Neural cell (in vitro differentiated cells): ENCODE measurements at places on chromosomes 4 and X. TPM values are rescaled to one million over a fixed set of nuclear protein-coding genes. Genes with fewer than 3 reads are reported as not detected.

Gene GAGE1
- polyA plus RNA-seq: not detected in 2 replicates

Gene CXorf49B
- not detected in 2 replicates for polyA plus RNA-seq

Gene XAGE1B
- not detected in 2 replicates for polyA plus RNA-seq

Gene FHL1
- polyA plus RNA-seq: 235 and 268 TPM in 2 replicates

Gene ADAM29
- polyA plus RNA-seq: 0.48 and 1.2 TPM in 2 replicates

Gene GAGE12H
- not detected in 2 replicates for polyA plus RNA-seq

Gene ITIH6
- polyA plus RNA-seq: not detected in 2 replicates

Gene IQCM
- polyA plus RNA-seq: not detected in 2 replicates

Gene AR
- polyA plus RNA-seq: 0.82 and 1.1 TPM in 2 replicates

Gene NEXMIF
- 12.6 and 12.8 TPM in 2 replicates for polyA plus RNA-seq

Gene OPN1MW3
- polyA plus RNA-seq: not detected in 2 replicates

Gene CCSER1
- polyA plus RNA-seq: 20.8 and 23.6 TPM in 2 replicates

Gene S100G
- polyA plus RNA-seq: not detected in 2 replicates

Gene CT45A3
- polyA plus RNA-seq: not detected in 2 replicates

Gene HEPH
- polyA plus RNA-seq: 8.7 and 11.6 TPM in 2 replicates

Gene FAM9B
- polyA plus RNA-seq: not detected in 2 replicates

Gene SCFD2
- 5.0 and 8.3 TPM in 2 replicates for polyA plus RNA-seq

Gene PF4V1
- not detected in 2 replicates for polyA plus RNA-seq

Gene FRAS1
- 2.8 and 3.5 TPM in 2 replicates for polyA plus RNA-seq

Gene NUDT10
- 70.5 and 74.8 TPM in 2 replicates for polyA plus RNA-seq
